ENCODE measurements at places on chromosomes 11 and 22.
A peak's percentile ranks its signal among the peaks of the same experiment; 100 is the strongest.

GRCh38 chr11:35267504-35267903 lies 128.5 kb downstream of the CD44 start:
- DNase-seq, result no peak

GRCh38 chr11:38448284-38448683 lies 1850.2 kb upstream of the RAG2 start:
- no peak for DNase-seq

DNA sequence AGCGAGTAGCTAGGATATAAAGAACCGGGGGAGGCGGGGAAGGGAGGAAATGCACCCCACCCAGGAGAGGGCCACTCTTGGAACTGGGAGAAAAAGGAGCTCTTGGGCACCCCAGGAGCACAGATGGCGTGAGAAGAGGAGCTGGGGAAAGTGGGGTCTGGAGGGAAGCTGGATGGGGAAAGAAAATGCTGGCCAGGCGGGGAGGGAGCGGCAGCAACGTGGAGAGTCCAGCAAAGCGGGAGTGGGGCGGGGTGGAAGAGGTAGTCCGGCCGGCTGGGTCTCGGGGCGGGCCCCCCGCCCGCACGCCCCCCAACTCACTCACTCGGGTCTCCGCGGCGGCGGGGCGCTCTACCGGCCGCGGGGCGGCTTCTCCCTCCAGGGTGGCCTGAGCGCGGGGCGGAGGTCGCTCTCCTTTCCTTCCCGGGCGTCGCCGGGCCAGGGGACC lies 522 bp downstream of the TOB2 start:
- no peak for DNase-seq

- DNase-seq, result no peak
Measured at GRCh38 chr11:126815111-126815510, 185.5 kb downstream of the KIRREL3 start.

DNA sequence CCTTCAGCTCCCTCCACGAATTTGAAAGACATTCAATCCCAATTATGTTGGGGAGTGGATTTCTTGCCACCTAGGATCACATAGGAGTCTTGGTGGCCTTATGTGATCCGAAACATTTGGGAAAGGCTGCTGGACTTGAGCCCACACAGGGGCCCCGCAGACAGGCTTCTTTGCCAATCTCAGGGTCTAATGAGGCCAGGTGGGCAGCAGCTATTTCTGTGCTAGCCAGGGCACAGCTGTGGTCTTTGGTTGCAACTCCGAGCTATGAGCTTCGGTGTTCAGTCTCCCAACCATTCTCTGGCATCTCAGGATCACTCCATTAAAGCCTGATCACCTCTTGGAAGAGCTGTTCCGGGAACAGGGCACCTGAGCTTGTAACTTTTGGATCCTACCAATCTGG lies 84.4 kb downstream of the TP53I11 start:
- DNase-seq, result no peak

GRCh38 chr11:62601372-62602140 lies at the start of gene MTA2:
Gene MTA2 (minus strand): TSS chr11:62601865. CDS start chr11:62601450, 415 bp downstream.
- peak; percentile 99 for DNase-seq

DNA sequence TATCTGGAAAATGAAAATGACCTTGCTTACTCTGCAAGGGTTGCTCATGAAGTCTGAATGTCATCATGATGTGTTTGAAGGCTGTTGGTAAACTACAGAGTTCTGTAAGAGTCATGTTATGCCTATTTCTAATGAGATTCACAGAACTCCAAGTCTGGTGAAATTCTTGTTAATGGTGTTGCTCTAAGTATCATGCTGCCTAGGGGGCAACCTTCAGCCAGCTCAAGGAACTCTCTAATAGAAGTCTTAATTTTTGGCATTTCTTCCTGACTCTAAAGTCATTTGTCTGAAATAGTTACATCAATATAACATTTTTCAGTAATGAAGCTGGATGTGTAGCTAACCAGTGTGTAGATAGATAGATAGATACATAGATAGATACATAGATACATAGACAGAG lies 302.8 kb downstream of the FAT3 start:
- no peak for DNase-seq

- no peak for DNase-seq
Measured at GRCh38 chr22:48483764-48484528, 1343.7 kb downstream of the BRD1 start.

- DNase-seq, result peak; percentile 33
Measured at GRCh38 chr11:14500181-14500651, 605 bp upstream of the COPB1 start.

Data from activated CD4-positive, alpha-beta T cell treated with anti-CD3 and anti-CD28 coated beads, Interleukin-2, amount 50 U/mL, for 24 hours (primary cell).